NCI-H748 treated with DMSO at 0.1 percent for 48 hours (cell line): ENCODE measurements at places on chromosomes 1 and 21.

DNA sequence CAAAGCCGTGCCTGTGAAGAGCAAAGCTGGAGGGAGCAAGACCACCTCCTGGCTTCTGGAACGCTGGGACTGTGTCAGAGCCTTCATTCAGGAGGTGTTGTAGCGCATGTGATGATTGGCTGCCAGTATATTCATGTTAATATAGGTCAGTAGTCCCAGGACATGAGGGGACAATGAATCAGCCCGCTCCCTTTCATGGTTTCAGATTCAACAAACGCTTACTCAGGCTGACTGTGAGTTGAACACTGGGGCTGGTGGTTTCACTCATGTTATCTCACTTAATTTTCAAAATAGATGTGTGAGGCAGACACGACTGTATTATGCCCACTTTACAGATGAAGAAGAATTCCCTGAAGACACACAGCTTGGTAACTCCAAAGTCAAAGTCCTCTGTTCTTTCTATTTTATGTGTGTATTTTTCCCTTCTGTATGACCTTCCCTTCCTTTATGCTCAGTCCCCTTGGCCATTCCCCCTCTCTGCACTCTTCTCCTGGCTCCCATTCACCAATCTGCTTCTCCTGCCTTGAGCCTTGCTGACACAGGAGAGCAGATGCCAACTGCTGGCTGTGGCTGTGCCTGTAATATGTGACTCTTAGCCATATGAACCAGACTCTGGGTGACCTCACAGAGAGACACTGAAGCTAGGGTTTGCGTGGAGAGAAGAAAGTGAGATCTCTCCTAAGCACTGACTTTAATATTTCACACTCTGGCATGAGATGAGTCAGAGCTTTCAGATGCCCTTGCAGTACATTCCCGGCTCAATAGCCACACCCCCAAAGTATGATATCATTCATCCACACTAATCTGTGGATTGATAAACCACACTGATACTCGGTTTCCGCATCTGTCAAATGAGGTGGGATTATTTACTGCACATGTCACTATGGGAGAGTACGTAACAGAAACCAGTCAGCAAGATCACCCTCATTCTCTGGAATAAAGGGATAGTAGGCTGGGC lies 31.4 kb upstream of the KIRREL1 start:
- DNase-seq: no peak

DNA sequence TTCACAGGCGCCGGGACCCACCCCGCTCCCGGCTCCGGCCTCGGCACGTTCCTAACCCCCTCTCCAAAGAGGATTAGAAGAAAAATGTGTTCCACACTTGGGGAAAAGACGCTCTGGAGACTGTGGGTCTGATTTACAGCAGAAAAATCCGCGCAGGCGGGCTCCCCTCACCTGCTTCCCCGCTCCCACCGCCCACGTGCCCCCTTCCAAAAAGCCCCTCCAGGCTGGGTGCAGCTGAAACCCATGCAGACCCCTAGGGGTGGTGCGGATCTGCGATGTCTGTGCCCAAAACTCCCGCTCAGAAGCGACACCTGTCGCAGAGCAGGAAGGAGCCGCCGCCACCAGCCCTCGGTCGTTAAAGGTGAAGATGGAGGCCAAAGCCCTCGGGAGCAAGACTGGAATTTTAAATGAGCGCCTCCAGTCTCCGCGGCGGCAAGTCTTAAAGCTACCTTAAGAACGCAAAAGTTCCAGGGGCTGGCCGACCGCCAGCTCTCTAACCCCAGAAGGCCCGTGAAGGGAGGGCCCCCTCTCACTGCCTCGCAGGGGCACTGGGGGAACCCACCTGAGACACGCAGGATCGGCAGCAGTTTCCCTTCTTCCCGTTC lies 688 bp upstream of the CHD5 start:
- DNase-seq: no peak

DNA sequence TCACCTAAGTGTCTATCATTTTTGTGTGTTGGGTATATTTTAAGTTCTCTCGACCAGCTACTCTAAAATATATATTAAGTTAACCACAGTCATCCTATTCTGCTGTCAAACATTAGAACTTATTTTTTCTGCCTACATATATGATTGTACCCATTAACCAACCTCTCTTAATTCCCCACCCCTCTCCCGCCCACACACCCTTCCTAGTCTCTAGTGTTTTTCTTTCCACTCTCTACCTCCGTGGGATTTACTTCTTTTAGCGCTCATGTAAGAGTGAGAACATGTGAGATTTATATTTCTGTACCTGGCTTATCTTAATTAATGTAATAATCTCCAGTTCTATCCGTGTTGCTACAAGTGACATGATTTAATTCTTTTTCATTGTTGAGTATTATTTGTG lies 26.6 kb downstream of the KCNK2 start:
- no peak for DNase-seq

- no peak for DNase-seq
These were observed 3.0 kb downstream of the FCAMR start for GRCh38 chr1:206967096-206967849.

GRCh38 chr1:150187560-150187931 lies 37.8 kb downstream of the PLEKHO1 start:
- DNase-seq: no peak

- no peak for DNase-seq
These were observed 45.9 kb downstream of the COQ8A start for GRCh38 chr1:226985839-226986463.

DNA sequence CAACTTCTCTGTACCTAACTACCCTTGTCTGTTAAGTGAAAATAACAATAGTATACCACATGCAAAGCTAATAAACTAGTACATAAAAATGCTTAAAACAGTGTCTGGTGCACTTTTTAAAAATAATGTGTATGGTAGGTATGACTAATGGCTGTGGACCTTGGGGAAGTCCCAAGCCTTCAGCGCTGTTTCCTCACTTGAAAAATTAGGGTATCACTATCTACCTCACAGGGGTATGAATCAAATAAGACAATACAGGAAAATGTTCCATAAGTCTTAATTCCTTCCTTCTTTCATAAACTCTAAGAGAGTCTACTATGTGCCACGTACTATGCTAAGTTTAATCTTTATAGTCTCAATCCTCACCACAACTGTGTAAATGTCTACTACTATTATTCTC lies 32.0 kb downstream of the EGLN1 start:
- no peak for DNase-seq

- no peak for DNase-seq
These were observed 7.1 kb downstream of the FAM89A start for GRCh38 chr1:231032963-231033362.

GRCh38 chr1:239893127-239893731 lies 198.5 kb upstream of the FMN2 start:
- DNase-seq: no peak

DNA sequence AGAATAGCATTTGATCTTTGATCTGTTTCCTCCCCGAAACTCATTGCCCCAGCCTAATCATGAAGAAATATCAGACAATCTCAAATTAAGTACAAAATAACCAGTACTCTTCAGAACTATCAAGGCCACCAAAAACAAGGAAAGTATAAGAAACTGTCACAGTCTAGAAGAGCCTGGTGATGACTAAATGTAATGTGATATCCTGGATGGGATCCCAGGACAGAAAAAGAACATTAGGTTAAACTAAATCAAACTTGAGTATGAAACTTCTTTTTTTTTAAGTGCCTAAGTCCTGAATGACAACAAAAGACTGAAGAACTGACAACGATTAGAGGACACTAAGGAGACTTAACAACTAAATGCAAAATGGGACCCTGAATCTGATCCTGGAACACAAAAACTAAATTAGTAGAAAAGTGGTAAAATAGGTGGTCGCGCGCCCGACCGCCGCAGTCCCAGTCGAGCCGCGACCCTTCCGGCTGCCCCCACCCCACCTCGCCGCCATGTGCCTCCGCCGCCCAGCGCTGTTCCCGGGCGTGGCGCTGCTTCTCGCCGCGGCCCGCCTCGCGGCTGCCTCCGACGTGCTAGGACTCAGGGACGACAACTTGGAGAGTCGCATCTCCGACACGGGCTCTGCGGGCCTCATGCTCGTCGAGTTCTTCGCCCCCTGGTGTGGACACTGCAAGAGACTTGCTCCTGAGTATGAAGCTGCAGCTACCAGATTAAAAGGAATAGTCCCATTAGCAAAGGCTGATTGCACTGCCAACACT lies 5.5 kb upstream of the PRKAB2 start:
- no peak for DNase-seq

GRCh38 chr21:29557931-29558725 lies 259.4 kb downstream of the BACH1 start:
- DNase-seq: no peak

DNA sequence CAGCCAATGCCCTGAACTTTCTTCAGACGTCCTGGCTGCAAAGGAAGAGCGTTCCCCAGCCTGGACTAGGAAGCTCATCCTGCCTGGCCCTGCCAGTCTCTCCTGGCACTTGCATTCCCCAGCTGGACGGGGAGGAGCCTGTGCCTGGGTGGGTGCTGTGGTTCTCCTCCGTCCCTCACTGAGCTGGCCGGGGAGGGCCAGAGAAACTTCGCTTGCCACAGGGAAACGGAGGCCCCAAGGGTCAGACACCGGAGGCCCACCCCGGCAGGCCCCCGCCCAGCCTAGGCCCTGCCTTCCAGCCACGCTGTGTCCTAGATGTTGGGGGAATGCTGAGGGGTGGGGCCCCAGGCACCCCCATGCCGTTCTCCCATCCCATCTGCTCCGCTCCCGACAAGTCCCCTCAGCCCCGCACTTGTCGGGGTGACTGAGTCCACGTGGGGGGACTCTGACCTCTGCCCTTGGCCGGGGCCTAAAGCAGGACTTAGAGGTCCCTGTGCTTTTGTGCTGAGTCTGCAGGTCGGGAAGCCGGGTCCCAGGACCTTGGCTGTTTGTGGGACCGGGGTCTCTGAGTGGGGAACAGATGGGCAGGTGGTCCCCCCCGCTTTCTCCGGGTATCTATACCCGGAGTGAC lies 4.8 kb downstream of the FTCD start:
- no peak for DNase-seq

DNA sequence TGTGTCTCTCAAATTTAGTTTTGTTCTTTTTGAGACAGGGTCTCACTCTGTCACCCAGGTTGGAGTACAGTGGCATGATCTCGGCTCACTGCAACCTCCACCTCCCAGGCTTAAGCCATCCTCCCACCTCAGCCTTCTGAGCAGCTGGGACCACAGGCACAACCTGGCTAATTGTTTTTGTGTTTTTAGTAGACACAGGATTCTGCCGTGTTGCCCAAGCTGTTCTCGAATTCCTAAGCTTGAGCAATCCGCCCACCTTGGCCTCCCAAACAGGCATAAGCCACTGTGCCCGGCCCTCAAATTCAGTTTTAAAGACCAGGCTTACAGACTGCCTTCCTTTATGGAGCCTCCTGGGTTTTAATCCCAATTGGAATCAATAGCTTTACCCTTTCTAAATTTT lies 83.7 kb upstream of the SELENON start:
- DNase-seq: no peak

- DNase-seq: no peak
These were observed 19.5 kb downstream of the MAP7D1 start for GRCh38 chr1:36175137-36176095.

DNA sequence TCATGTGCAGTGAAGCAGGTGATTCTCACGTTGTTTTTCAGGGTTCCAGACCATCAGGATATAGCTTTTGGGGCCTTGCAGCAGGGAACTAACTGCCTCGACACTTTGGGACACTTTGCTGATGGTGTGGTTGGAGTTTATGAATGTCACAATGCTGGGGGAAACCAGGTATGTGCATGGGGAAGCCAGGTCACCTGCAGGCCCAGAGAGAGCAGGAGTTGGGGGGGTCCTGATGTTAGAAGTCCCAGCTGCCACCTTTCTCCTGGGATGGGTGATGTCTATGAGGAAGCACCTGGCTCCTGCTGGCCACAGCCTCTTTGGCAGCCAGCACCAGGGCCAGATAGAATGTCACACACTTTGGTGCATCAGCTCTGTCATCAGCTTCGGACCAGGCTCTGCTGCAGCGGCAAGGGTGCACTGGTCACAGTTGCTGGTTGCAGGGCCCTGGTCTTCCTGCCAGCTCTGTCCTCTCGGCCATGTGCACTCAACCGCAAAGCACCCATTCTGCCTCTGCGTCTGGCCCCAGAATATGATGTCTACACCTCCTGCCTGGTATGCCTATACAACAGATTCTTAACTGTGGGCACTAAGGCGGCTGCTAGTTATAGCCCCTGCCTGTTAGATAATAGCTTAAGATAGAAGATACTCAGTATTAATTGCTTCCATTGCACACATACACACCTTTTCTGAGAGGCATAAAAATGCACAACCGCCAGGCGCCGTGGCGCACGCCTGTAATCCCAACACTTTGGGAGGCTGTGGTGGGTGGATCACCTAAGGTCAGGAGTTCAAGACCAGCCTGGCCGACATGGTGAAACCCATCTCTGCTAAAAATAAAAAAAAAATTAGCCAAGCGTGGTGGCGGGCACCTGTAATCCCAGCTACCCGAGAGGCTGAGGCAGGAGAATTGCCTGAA lies 160.7 kb downstream of the PGBD5 start:
- DNase-seq: no peak

DNA sequence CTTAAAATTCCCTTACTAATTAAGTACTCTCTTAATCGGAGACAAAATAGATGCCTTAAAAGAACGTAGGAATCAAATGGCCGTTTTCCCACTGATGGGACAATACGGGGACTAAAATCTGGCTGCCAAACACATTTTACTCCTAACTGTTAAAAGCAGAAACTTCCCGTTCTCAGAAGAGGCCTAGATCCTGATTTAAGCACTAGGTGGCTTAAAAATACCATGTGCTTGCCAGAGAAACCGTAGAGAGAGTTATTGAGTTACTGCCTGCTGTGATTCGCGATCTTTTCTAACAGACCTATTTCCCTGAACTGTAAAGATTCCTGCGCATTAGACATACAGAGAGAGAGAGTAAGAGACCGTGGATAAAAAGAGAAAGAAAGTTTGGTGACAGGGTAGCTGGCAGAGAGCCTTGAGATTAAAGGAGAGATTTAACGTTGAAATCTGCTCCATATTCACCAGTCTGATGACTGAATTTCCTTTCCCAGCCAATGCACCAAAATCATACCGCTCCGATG lies 54.4 kb upstream of the STUM start:
- no peak for DNase-seq

- DNase-seq: no peak
These were observed 10.9 kb downstream of the MYBPHL start for GRCh38 chr1:109295712-109296415.

- DNase-seq: no peak
These were observed 143.7 kb downstream of the DNM3 start for GRCh38 chr1:171984850-171985485.

DNA sequence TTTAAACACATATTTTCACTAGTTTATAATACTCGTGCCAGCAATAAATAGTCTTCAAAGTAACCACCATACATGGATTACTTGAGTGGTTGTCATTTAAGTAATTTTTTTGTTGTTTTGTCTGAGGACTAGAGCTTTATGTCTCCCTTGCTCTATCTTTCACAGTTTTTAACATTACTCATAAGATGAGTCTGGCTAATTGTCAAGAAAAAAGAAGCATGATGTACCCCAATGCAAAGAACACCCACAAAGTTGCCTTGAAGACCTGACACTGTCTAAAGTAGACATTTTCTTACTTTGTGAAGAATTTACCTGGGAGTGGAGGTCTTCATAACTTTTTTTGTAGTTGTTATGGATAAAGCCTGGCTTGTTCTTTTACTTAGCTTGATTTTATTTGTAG lies 210.4 kb upstream of the BRINP3 start:
- DNase-seq: no peak

- no peak for DNase-seq
These were observed 64.1 kb downstream of the RPAP2 start for GRCh38 chr1:92362970-92363369.
